CD8-positive, alpha-beta T cell (primary cell): ENCODE measurements at places on chromosomes 3 and 15.

DNA sequence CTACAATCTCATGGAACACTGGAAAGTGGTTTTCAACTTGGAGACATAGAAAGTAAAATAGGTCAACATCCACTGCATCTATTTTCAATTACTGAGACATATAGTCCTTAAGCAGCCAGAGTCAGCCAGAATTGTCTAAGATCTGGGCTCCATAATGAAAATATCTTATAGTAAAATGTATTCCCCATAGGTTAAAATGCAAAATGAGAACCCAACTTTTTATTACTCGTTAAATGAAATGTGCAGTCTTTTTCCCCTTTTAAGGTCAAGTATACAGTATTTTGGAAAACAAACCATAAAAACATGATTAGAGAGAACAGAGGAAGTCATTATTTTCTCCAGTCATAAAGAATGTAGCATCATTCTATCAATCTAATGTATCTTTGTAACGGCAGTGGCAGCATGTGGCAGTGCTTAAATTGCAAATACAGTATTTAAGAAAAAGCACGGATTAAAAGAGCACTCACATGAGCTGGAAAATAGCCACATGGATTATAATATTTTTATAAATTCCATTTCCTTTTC lies 64.4 kb upstream of the CPB1 start:
- no peak for DNase-seq

- DNase-seq = no peak
These were observed 60.6 kb downstream of the ZNF280D start for GRCh38 chr15:56672721-56673120.

DNA sequence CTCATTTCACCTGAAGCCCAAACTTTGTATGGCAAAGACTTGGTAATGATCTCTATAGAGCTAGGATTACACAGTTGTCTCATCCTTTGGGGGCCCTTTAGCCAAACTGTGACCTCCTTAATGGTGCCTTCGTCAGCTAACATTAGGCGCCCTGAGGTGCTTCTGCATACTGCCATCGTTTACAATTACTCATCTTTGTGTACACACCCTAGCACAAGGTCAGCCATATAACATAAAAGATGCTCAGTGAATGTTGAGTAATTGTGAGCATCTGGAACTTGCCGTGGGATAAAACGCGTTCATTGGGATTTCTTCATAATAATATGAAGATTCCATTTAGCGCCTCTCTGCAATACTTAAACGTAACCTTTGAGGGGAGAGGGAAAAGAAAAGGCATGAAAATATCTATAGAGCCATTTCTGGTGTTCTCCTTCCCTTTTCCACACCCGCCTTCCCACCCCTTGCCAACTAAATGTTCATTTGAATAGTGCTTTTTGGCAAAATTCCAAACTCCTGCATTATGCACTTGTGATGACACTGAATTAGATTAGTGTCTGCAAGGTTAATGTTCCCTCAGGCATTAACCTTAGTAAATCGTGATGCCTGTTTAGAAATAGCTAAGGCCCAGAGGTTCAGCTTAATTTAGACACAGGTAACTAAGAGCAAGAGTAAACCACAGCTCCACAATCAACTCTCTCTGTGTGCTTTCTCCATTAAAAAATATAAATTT lies 990 bp upstream of the ZNF148 start:
- no peak for DNase-seq

GRCh38 chr3:104796556-104796955 lies 570.2 kb upstream of the ALCAM start:
- DNase-seq = no peak

DNA sequence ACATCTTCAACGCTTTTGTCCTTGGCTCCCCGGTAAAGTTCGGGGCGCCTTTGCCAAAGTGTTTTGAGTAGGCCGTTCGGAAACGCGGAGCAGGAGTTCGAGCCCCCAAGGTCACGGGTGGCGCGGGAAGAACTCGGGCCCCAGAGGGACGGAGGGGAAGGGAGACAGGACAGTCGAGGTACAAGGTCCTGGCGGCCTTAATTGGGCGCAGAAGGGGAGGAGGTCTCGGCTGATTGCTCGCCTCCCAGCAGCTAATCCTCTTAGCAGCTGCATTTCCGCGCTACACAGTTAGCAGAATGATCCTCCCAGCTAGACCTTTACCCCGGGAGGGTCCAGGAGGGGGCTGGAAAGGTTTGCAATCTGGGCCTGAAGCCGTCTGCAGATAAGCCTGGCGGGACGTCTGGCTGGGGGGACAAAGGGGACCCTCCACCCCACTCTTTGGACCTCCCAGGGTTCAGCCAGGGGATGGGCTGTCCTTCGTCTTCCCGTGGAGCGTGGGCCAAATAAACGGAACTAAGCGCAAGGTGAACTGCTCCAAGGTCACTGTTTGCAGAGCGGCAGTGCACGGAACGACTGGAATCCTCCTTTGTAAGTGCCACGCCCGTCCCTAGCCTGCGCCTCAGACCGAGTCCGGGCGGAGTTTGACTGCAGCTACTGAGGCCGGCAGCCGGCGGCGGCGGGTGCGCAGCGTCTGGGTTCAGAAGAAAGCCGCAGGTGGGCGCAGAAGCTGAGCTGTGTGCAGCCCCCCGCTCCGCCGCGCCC lies 7.2 kb downstream of the EOMES start:
- no peak for DNase-seq

- DNase-seq = no peak
These were observed 15.3 kb upstream of the FMN1 start for GRCh38 chr15:33209575-33210481.

DNA sequence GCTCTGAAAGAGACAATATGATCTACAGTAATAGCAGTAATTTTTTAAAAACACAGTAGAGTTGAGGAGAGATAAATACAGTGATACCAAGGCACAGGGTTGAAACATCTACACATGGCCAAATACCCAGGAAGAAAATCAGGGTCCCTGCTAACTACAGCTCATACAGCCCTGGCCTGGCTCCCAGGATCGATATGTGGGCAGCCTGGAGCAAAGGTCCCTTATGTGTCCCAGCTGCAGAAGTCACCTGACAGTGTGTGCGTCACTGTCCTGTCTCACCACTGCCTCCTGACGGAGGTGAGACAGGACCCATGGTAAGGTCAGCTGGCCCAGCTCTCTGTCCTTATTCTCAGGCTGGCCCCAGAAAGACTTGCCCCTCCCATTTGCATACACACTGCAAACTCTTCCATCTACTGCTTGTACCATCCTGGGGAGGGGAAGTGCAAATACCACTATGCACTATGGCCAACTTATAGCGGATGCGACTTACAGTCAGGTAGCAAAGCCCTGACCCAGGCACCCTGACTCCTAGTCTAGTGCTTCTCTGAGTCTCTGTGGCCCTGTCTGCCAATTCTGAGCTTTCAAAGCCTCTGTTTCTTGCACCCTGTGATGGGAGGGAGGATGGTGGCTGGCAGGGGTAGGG lies 22.0 kb upstream of the BCL2L10 start:
- no peak for DNase-seq

DNA sequence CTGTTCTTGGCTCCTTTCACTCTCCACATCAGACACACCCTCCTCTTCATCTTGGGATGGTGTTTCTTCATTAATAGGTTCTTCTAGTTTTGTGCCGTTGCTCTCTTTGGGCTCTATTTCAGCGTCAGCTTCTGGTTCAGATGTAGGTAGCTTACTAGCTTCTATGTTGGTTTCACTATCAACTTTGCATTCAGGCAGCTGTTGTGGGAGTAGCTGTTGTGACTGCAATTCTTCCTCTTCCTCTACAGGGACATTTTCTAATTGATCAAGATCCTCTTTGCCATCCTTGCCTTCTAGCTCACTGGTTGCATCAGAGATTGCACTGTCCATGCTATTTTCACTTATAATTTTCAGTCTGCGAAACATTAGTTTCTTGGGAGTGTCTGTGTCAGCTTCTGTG lies 80.1 kb downstream of the SETD2 start:
- DNase-seq = no peak

- DNase-seq = no peak
These were observed 55.8 kb downstream of the SLC41A3 start for GRCh38 chr3:126028096-126028495.
